ENCODE measurements at places on chromosomes 2 and 18.
A peak's percentile ranks its signal among the peaks of the same experiment; 100 is the strongest.

GRCh38 chr2:102619414-102620319, at the start of gene SLC9A2:
SLC9A2 (plus strand) TSS chr2:102619553; CDS start chr2:102619849, 296 bp downstream.
- DNase-seq = peak; percentile 16

- DNase-seq = peak; percentile 94
Observed at GRCh38 chr2:67561457-67561965, 164.4 kb downstream of the ETAA1 start.

DNA sequence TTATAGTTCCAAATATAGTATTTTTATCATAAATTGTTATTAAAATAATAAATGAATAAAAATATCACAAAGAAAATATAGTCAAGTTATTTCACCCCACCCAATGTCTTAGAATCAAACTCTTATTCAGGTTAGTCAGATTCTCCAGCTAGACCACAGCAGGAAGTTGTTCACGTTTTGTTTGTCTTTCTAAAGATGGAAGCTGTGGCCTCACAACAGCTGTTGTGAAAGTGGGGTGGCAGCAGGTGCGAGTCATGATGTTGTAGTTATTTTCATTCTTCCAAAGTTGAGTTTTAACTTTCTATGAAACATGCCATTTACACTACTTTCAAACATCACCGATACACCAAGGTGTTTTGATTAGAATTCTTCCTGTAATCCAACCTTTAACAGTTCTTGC, 272.9 kb downstream of the SLC8A1 start:
- DNase-seq = peak; percentile 56

DNA sequence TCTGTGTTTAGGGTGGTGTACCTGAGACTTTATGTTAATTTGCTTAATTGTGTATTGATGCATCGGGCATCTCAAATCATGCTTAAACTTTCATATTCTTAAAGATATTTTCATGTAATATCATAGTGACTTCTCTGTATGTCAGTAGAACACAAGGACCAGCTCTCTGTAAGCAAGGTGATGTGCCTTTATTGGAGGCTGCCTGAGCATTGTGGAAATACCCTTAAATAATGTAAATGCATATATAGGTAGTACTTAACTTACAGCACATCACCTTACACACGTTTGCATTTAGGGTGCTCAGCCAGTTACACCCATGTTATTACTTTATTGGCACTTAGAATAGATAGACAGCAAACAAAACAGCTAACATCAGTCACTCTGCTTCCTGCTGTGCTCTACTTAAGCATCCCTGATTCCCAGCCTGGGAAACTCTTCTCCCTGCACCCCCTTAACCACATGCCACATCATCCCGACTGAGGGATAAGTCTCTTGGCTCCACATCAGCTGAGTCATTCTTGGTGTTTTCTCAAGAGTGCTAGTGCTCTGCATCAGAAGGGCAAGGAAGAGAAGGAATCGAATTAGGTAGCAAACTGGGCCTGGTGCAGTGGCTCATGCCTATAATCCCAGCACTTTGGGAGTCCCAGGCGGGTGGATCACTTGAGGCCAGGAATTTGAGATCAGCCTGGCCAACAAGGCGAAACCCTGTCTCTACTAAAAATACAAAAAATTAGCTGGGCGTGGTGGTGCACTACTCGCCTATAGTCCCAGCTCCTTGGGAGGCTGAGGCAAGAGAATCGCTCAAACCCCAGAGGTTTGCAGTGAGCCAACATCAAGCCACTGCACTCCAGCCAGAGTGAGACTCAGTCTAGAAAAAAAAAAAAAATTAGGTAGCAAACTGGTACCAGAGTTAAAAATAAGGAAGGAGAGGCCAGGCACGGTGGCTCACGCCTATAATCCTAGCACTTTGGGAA, 108.7 kb downstream of the MAP3K20 start:
- peak; percentile 97 for DNase-seq

- DNase-seq = no peak
Observed at GRCh38 chr2:105808423-105809096, 63.8 kb downstream of the NCK2 start.

GRCh38 chr2:46353509-46353908, 56.3 kb downstream of the EPAS1 start:
- peak; percentile 46 for DNase-seq

DNA sequence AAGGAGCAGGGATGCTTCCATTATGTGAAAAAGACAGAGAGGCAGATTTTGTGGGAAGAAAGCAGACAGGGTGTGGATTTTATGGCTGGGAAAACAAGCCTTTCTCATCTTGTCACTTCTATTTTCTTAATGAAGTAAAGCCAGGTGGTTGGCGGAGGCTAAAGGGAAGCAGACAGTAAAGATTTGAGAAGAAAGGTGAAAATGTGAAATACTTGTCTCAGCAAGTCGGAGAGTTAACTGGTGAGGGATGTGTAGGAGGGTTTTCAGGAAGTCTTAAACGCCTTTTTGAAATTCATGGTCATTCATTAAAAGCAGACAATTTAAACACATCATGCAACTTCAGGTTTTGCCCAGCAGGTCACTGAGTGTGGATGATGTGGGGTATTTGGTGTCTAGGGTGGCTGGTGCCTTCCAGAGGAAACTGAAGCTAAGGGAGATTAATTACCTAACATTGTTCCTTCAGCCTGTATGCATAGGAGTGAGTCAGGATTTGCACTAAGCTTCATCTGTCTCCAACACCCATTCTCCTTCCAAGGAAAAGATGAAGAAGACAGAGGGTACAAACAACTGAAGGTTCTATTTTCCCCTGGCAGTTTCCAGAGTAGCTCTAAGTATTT, 20.7 kb downstream of the SLC14A2 start:
- DNase-seq = peak; percentile 47

GRCh38 chr2:117621326-117621725, 193.2 kb upstream of the DDX18 start:
- no peak for DNase-seq

DNA sequence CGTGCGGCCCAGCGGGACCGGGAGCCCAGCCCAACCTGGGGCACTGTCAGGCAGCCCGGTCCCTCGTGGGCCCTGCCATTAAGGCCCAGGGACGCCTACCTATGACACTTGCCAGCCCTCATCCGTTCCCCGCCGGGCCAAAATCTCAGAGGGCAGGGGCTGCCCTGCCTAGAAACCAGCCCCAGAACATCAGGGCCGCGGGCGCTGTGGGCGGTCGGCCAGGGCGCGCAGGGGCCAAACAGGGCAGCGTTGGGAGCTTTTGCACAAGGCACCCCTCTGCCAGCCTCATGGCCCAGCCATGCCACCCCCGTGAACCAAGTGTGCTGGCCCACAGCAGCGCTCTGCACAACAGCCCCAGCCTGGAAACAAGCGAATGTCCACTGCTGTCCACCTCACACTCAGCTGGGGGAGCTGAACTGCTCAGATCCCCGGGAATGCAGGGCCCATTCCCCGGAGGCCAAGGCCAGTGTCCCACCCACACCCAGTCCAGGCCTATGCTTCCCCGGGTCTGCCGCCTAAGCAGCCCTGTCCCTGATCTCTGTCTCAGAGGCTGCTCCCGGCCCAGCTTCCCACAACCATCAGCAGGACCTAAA, 3.5 kb upstream of the NEURL3 start:
- no peak for DNase-seq

GRCh38 chr18:30920351-30920750, 122.2 kb downstream of the DSC3 start:
- DNase-seq = no peak

DNA sequence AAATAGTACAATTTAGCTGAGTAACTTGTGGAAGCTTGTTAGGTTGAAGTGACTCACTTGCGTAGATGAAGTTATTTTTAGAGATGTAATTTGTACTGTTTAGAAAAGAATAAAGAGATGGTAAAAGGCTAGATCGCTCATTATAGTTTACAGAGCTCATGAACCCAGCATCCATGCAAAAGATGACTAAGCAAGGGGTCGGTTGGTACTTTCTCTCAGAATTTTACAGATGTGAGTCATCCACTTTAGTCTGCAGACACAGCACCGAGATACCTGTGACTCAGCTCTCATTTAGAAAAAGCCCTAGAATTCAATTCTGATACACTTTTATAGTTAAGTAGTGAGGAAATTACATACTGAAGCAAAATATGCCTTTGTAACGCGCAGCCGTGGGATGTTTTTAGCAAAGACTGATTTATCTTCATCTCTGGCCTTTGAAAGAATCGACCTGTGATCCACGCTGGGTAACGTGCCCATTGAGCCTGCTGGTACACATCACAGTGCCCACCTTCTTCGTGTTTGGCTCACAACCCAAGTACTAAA, 116.5 kb upstream of the FOSL2 start:
- DNase-seq = peak; percentile 96

DNA sequence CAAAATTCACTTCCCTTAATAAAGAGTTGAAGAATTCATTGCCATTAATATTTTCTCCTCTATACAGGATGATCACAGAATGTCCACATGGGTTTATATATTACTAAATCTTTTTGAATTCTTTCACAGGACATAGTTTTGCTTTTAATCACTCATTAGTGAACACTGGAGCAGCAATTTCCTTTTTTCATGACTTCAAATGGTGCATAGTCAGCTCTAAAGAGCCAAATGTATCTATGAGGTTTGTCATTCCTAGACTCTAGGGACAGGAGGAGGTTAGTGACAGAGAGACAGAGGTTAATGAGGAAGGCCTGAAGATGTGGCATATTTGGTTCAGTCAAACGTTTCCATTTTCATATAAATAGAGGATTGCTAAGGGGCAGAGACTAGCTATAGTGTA, 111.8 kb downstream of the FSHR start:
- DNase-seq = no peak

DNA sequence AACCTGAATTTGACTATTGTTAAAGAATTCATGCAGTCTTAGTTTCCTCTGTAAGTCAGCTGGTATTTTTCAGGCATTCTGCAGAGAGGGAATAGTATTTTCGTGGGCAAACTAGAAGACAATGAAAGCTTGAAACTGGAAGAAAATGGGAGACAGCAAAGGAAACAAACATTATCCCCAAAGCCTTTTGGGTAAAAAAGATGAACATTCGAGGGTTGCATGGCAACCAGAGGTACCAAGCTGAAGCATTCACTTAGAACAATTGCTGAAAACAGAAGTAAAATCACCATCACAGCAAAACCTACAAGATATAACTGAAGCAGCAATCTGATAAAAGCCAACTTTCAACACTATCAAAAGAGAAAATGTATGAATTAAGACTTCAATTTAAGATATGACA, 233.7 kb downstream of the SCG2 start:
- DNase-seq = no peak

GRCh38 chr18:45828917-45829811, 3.7 kb downstream of the SIGLEC15 start:
- no peak for DNase-seq

DNA sequence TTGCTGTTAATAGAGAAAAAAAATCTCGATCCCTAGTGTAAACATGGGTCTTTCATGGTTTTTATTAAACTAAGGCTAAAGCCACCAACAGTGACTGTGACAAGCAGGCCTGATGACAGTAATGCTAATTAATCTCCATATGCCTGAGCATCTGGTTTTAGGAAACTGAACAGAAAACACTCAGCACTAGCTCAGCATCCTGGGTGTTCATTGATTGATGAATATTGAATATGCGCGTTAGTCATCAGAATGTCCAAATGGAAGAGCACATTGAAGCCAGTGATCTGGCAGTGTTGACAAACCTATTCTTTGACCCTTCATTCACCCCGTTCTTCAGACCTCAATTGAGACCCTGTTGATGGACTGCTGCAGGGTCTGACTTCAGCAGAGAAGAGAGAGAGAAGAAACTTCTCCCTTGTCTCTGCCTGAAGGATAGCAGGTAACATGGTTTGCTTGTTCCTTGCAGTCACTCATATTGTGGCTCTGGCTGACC, 283.8 kb downstream of the RDH14 start:
- no peak for DNase-seq

DNA sequence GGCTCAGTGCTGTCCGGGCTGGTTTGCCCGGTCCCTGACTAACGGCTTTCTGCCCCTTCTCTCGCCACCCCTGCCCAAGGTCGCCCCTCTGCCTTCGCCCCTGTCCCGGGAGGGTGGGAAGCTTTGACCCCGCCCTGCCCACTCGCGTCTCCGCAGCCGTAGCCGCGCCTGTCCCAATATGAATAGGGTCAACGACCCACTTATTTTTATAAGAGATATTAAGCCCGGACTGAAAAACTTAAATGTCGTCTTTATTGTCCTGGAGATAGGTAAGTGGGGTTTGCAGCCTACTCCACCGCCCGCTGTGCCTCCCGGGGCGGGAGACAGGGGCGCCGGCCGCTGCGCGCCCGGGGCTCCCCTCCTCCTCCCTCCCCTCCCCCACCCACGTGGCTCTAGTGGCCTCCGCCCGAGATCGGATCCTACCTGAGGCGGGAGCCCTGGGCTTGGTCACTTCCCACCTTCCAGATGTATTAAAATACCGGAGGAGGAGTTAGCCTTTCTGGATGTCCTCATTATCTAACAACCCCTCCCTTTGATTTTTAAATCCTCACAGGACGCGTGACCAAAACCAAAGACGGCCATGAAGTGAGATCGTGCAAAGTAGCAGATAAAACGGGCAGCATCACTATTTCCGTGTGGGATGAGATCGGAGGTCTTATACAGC, 633 bp downstream of the NABP1 start:
- DNase-seq = peak; percentile 73

DNA sequence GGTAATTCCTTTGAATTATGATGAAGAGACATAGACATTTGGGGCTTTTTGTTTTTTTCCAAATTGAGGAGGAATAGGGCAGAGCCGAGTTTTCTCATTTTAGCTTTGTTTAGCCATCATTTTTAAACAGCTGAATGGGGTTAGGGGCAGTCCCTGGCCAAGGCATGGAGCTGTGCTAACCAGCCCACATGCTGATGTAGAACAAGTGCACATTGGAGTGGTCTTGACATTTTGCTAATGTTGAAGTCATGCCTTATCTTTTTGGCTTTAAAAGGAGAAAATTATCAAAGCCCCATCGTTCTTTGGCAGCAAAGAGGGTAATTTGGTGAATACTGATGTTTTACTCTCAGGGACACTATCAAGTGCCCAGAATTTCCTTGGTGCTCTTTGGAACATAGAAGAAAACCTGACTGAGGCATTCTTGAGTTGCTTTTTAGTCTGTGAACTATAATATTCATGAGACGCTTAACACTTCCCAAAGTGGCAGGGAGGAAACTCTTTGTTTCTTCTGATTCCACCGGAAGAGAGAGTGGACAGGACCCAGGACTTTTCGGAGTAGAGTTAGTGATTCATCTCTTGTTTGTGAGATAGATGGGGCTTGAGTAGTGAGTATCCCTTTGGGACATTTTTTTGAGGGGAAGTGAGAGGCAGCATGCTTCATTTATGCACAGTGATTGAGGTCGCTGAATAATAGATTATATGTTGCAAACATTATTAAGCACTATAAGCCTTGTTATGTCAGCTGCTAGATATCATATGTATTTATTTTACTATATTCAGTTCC, 45.0 kb downstream of the MTA3 start:
- DNase-seq = no peak

DNA sequence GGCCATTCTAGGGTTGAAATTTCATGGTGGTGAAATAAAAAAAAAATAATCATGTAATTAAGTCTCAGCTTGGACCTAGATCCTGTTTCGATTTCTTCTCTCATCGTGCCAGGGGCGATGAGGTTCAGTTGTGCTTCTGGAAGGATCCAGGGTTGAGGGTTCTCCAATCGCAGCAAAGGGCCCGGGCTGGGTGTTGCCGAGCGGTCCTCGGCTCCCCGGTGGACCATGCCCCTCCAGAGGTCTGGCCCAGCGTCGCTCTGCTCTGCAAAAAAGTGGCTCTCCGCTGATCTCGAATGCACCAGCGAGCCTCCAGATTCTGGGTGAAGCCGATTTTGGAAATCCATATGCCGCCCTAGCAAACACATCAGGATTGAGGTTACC, 39.0 kb downstream of the EN1 start:
- no peak for DNase-seq

- peak; percentile 45 for DNase-seq
Observed at GRCh38 chr2:54555318-54555837, 99.3 kb downstream of the SPTBN1 start.
